ENCODE measurements at places on chromosomes 5 and 9. TPM values are rescaled to one million over a fixed set of nuclear protein-coding genes. Genes with fewer than 3 reads are reported as not detected.

The NFIL3 gene
- total RNA-seq, result 29.4 TPM

The PCDHGA8 gene
- total RNA-seq, result 2.2 TPM

The ANKRD18B gene
- 13.4 TPM for total RNA-seq

The C5orf22 gene
- 19.9 TPM for total RNA-seq

The PLPPR1 gene
- not detected for total RNA-seq

The MEGF9 gene
- total RNA-seq, result 4.7 TPM

The RUSC2 gene
- total RNA-seq, result 18.3 TPM

The ADRA1B gene
- 0.56 TPM for total RNA-seq

The TSSK1B gene
- under 0.01 TPM for total RNA-seq

DNA sequence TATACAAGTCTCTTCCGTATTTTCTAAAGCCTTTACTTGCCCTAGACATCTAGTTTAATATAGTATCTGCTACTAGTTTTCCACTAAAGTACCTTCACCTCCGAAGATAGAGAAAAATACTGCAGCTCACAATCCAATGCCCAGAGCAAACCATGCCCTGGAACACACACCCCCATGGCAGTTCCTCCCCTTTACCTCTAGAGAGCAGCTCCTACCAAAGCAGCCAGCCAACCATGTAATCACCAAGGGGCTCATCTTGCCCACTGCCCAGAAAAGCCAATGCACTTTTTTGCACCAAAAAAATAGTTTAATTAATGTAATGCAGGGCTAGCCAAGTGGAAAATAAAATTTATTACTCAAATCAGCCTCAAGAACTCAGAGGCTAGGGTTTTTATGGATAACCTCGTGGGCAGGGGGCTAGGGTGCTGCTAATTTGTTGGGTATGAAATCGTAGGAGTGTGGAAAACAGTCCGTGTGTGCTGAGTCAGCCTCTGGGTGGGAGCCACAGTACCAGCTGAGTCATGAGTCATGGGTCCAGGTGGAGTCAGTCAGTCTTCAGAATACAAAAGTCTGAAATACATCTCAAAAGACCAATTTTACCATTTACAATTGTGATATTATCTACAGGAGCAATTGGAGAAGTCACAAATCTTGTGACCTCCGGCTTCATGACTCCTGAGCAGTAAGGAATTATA is 120.1 kb upstream of the ACO1 start:
- peak; percentile 14 for DNase-seq

DNA sequence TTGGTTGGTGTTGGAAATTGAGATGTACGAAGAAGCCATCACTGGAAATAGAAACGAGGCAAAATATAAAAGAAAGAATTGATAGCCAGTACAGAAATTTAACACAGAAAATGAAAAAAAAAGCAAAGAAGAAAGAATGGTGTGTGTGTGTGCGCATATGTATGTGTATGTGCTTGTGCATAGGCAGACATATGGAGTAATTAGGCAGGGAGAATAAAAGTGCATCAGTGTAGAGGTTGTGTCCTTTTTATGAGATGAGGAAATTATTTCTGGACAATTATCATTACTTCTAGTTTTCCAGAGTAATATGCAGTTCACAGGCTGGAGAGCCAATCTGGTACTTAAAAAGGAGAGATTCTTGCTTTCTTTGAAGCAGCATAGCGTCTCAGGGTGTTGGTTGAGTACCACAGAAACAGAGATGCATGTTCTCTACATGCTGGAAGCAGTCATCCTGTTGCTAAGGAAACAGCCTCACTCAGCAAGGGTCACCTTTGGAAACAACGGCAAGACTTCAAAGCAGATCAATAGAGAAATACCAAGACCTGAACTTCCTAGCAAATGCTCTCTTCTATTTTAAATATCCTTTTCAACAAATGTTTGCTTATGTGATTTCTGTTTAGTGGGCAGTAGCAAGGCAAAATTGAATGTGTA is 172.7 kb downstream of the TAF11L14 start:
- no peak for DNase-seq

GRCh38 chr9:5479994-5480694 is 29.8 kb downstream of the CD274 start:
- DNase-seq, result no peak

GRCh38 chr9:70947511-70947910 is 173.9 kb downstream of the TRPM3 start:
- DNase-seq, result no peak

DNA sequence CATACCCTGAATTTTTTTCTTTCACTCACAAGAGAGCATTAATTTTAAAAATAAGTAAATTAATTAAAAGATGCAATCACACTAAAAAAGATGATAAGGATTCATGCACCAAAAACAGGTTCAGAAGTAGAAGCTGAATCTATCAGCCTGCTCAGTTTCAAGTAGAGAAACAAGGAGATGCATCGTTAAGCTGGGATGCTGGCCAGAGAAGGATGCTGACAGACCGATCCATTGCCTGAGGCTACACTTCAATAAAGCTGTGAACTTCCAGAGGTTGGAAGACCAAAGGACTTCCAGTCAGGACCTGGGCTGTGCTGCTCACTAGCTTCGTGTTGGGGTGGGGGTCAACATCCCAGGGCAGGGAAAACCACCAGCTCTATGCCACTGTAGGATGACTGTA is 457.7 kb downstream of the EFNA5 start:
- no peak for DNase-seq

- DNase-seq, result no peak
Measured at GRCh38 chr5:31255041-31255440, 61.6 kb downstream of the CDH6 start.

DNA sequence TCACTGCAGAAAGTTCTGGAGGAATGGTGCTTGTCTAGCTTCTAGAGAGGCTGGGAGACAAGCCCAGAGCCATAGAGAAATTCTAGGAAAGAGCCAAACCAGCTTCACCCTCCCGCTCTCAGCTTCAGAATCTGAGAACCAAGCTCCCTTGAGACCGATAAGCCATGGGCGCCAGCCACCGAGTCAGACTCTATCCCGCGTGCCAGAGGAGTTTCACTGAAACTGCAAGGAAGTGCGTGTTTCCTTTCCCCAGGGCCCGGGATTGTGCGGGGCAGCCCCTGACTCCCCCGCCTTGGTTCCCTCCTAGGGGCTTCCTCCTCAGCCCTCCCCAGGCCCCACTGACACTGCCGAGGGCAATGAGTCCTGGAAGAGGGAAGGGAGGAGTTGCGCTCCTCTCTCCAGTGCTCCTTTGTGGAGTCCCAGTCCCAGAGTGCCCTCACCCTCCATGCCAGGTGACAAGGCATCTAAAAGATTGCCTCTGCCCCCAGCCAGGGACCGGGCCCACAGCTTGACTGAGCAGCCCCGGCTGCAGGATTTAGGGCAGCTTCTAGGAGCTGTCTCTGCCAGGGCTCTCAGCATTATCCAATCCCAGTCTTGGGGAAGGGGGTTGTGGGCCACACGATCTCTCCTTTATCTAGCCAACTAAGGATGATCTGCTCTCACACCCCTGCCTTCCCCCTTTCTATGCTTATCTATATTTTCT is 18.4 kb upstream of the TCF7 start:
- no peak for DNase-seq

DNA sequence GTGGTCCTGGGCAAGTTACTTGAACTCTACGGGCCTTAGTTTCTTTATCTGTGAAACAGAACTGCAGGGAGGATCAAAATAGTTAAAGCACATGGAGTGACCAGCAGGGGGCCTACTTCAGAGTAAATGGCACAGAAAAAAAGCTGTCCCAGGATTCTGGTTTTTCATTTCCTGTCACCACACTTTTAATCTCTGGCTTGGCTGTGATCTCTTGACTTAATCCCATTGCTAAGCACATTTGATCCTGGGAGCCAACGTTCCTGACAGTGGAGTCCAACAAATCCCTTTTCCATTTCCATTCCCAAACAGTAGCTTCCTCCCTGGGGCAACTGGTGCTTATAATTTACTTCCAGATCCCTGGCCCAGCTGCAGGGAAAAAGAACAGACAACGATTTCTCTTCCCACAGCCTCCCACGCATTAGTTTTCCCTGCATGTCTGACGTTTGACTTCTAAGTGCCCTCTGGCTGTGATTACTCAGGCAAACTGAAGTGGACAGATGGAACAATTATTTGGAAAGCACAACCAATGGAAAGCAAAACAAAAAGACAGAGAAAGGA is 136.5 kb upstream of the STK32A start:
- DNase-seq, result peak; percentile 34

GRCh38 chr5:147779694-147780093 is 2.8 kb downstream of the JAKMIP2 start:
- DNase-seq, result no peak

DNA sequence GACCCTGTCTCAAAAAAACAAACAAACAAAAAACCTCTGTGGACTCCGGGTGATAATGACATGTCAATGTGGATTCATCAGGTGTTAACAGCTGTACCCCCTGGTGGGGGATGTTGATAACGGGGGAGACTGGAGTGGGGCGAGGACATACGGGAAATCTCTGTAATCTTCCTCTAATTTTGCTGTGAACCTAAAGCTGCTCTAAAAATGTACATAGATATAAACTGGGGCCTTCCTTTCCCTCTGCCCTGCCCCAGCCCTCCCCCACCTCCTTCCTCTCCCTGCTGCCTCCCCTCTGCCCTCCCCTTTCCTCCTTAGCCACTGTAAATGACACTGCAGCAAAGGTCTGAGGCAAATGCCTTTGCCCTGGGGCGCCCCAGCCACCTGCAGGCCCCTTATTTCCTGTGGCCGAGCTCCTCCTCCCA is 1.4 kb upstream of the CEL start:
- DNase-seq, result no peak

DNA sequence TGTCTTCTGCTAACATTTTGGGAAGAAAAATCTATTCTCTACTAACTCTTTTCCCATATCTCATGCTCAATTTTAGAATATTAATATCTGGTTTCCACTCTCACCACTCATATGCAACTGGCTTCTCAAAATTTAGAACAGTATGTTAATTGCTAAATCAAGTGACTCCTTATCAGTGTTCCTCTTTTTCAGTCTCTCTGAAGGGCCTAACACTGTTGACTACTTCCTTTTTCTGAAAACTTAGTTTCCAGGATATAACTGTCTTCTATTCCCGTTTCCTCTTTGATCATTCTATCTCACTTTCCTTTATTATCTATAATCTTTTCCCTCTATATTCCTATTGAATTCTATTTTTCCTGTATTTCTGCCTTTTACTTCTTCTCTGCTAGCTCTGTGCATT is 1717.2 kb upstream of the C9orf72 start:
- no peak for DNase-seq

DNA sequence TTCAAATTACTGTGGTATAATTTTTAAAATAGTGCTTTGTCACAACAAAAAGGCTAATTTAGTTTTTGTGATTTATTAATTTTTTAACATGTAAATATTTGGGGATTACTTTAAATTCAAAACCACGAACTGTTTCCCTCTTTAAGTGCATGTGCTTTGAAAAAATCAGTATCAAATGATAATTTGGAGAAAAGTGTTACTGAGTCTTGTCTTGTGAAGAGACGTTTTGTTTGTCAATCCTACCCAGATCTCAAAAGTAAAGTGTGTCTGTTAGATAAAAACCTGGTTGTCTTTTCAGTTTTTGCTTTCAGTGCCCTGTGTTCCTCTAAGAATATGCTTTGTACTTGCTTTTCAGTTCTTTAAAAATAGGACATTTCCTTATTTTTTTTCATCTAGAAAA is 7.7 kb downstream of the ZSWIM6 start:
- no peak for DNase-seq

- no peak for DNase-seq
Measured at GRCh38 chr9:1267141-1267570, 217.0 kb downstream of the DMRT2 start.

- no peak for DNase-seq
Measured at GRCh38 chr5:115392611-115393010, 96.2 kb upstream of the CCDC112 start.

DNA sequence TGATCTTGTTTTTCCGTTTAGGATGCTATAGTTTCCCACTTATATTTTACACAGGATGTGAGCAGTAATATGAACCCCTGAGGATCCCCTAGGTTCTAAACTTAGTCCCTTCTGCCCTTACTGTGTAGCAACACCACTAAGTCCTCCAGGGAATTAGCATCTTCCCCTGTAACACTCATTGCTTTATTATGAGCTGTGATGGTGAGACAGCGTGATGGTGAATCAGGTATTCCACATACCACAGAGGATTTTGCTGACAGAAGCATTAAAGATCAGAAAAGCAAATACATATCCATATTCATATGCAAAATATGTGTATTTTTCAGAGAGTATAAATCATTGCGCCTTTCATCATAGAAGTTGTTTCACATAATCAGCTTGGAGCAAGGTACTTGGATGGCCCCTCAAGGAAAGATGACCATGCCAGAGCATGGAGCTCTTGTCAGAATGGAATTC is 317.0 kb downstream of the ICE1 start:
- no peak for DNase-seq

- no peak for DNase-seq
Measured at GRCh38 chr5:1164696-1165630, 36.4 kb upstream of the SLC6A19 start.

GRCh38 chr5:138448070-138448469 is 9.2 kb downstream of the REEP2 start:
- DNase-seq, result no peak

DNA sequence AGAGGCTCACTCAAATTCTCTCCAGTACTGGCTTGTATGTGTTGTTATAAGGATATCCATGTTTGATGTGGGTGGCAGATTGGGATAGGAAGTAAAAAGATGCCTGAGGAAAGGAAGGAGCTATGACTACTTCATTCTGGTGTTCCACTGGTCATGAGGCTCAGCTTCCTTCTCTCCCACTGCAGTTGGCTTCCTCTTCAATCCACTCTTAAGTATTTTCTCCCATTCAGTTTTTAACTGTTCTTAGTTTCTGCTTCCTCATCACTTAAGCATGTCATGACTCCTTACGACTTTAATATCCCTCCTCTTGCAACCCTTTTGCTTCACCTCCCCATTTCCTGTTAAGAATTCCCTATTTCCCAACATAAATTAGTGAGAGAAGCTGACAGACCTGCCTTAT is 81.1 kb downstream of the PJA2 start:
- peak; percentile 59 for DNase-seq

- no peak for DNase-seq
Measured at GRCh38 chr5:124859027-124859426, 112.6 kb upstream of the ZNF608 start.

- DNase-seq, result no peak
Measured at GRCh38 chr9:35856882-35857281, 13.3 kb downstream of the OR13J1 start.

DNA sequence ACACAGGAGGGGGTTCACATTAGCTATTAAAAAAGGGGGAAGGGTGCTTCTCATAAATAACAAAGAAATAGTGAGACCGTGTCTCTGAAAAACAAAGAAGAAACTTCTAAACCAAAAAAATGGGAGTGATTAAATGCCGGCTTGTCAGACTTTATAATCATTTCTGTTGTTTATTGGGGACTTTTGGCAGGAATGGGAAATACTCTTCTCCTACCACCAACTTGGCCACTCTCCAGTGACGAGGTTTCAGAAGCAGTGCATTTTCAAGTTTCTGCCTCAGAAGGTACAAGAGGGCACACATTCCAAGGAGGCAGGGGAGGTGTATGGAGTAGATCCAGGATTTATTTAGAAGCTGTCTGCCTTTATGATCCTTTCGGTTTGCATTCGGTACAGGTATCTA is 46.2 kb downstream of the LIX1 start:
- no peak for DNase-seq

- DNase-seq, result no peak
Measured at GRCh38 chr5:177185993-177186392, 52.4 kb downstream of the NSD1 start.

GRCh38 chr9:82295181-82295580 is 306.6 kb downstream of the SPATA31D1 start:
- no peak for DNase-seq

Measured in IMR-90 (cell line).